ENCODE measurements at places on chromosomes 1 and 21. TPM values are rescaled to one million over a fixed set of nuclear protein-coding genes. Genes with fewer than 3 reads are reported as not detected.

DNA sequence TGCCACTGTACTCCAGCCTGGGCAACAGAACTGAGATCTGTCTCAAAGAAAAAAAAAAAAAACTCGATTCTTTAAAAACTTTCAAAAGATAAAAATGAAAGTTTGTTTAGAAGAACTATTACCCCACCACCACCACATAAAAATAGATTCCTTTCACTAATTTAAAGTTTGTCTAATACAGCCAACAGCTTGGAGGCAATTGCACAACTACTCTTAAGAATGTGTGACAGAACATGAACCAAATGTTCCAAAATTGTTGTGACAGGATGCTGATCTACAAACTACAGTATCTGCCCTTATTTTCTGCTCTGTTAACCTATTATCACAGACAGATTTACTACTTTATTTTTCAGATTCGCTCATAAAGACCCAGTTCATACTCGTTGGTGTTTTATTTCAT, 5.5 kb upstream of the TGFBR3 start:
- no peaks in the 10 kb centered on the region for H3K27me3 ChIP-seq
- peak overlapping the region; percentile 12 for H3K27ac ChIP-seq
- DNase-seq = peak; percentile 19
- H3K36me3 ChIP-seq = no peaks in the 10 kb centered on the region
- H3K4me1 ChIP-seq = peaks cover 9% of the 10 kb centered on the region

CD2 gene
- total RNA-seq = not detected

RHCE gene
- 0.57 TPM for total RNA-seq

GRCh38 chr1:98188774-98189173, 267.9 kb upstream of the DPYD start:
- no peaks in the 10 kb centered on the region for H3K4me1 ChIP-seq
- no peak for DNase-seq
- H3K36me3 ChIP-seq = no peaks in the 10 kb centered on the region
- H3K27ac ChIP-seq = no peak overlapping the region
- no peaks in the 10 kb centered on the region for H3K27me3 ChIP-seq
- H3K4me3 ChIP-seq = no peak overlapping the region

- H3K4me3 ChIP-seq = no peak overlapping the region
- no peaks in the 10 kb centered on the region for H3K27me3 ChIP-seq
- no peak for DNase-seq
- no peaks in the 10 kb centered on the region for H3K36me3 ChIP-seq
These were observed 158.5 kb upstream of the PRMT6 start for GRCh38 chr1:106897976-106898375.

DNA sequence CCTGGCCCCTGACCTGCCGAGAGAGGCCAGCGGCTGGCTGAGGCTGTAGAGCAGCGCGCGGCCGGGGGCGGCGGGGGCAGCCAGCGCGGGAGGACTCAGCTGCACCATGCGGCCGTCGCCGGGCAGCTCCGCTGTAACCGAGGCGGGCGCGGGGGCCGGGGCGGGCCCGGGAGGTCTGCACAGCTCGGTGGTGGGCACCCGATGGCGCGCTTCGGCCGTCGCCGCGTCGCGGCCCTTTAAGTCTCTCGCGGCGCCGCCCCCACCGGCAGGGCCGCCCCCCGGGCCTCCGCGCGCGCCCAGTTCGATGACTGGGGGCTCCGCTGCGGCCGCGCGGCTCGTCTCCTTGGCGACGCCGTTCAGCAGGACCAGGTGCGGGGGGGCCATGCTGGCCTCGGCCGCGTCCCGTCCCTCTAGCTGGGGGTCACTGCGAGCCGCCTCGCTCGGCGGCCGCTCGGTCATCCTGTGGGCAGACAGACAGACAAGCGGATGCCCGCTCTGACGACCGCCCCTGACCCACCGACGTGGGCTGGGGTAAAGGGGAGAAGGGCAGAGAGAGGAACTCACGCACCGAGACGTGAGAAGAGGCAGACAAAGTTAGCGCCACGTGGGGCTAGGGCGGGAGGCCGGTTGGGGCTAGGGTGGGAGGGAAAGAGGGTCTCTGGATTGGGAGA, 6.5 kb downstream of the TAL1 start:
- H3K27ac ChIP-seq = no peak overlapping the region
- H3K4me3 ChIP-seq = peak overlapping the region; percentile 31
- H3K4me1 ChIP-seq = peaks cover 4% of the 10 kb centered on the region

SERPINC1 gene
- not detected for total RNA-seq

TMIGD3 gene
- total RNA-seq = not detected

GRCh38 chr1:97608272-97608671, 312.6 kb downstream of the DPYD start:
- H3K27ac ChIP-seq = no peak overlapping the region
- no peaks in the 10 kb centered on the region for H3K27me3 ChIP-seq
- DNase-seq = no peak
- peaks cover 15% of the 10 kb centered on the region for H3K4me1 ChIP-seq
- no peak overlapping the region for H3K4me3 ChIP-seq
- H3K36me3 ChIP-seq = no peaks in the 10 kb centered on the region

- no peaks in the 10 kb centered on the region for H3K4me1 ChIP-seq
- H3K27ac ChIP-seq = no peak overlapping the region
- no peak for DNase-seq
- no peak overlapping the region for H3K4me3 ChIP-seq
These were observed 48.2 kb downstream of the RPAP2 start for GRCh38 chr1:92346866-92347640.

AMY1B gene
- total RNA-seq = not detected

GRCh38 chr1:215986401-215986800, 419.3 kb downstream of the KCTD3 start:
- DNase-seq = no peak
- H3K4me1 ChIP-seq = no peaks in the 10 kb centered on the region
- H3K36me3 ChIP-seq = no peaks in the 10 kb centered on the region
- no peak overlapping the region for H3K4me3 ChIP-seq

- H3K4me1 ChIP-seq = peaks cover 17% of the 10 kb centered on the region
- DNase-seq = peak; percentile 57
- H3K27me3 ChIP-seq = no peaks in the 10 kb centered on the region
- no peaks in the 10 kb centered on the region for H3K36me3 ChIP-seq
- no peak overlapping the region for H3K4me3 ChIP-seq
These were observed 18.6 kb upstream of the PAX7 start for GRCh38 chr1:18612073-18612472.

DNA sequence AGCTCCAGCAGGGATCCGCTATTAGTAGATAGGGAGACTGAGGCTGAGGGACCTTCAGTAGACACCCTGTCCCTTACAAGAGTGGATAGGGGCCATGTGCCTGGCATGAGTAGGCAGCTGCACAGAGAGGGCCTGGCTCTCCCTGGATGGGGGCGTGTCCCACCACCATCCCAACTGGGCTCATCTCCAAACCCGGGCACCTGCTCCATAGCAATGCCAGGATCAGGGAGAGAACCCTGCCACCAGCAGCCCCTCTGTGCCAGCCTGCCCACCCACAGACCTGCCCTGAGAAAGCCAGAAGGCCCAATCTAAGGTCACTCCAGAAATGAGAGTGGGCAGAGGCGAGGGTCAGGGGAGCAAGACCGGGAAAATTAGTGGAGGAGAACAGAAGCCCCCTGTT, 121.3 kb downstream of the GRIK3 start:
- no peaks in the 10 kb centered on the region for H3K27me3 ChIP-seq
- H3K4me3 ChIP-seq = no peak overlapping the region
- H3K36me3 ChIP-seq = no peaks in the 10 kb centered on the region
- no peak overlapping the region for H3K27ac ChIP-seq
- H3K4me1 ChIP-seq = no peaks in the 10 kb centered on the region

KCNJ10 gene
- not detected for total RNA-seq

CCDC30 gene
- total RNA-seq = 7.7 TPM

- no peak overlapping the region for H3K27ac ChIP-seq
- no peaks in the 10 kb centered on the region for H3K36me3 ChIP-seq
- no peaks in the 10 kb centered on the region for H3K27me3 ChIP-seq
- peak; percentile 16 for DNase-seq
- no peaks in the 10 kb centered on the region for H3K4me1 ChIP-seq
These were observed 19.5 kb upstream of the SUCO start for GRCh38 chr1:172513479-172513878.

DNA sequence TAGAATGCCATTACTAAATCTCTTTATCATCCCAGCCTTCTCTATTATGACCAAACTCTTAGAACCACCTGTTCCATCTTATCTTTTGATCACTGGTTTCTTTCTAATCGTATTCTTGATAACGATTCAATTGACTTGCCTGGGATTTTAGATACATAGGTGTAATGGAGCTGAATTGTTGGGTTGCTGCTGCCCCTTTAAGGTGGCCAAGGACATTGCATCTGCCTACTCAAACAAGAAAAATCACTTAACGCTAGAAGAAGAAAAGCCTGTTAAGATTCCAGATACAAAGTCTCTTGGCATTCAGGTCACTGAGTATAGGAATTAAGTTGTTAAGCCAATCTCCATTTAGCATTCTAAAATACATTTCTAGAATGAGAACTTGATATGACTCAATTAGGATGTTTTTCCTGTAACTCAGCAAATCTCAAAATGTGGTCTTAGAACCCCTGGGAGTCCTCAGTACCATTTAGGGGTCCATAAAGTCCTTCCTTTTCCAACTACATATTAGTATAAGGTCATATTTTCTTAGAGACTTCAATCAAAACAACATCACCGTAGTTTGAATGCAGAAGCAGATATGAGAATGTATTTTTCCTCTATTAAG, 12.4 kb downstream of the NEXN start:
- no peaks in the 10 kb centered on the region for H3K27me3 ChIP-seq
- H3K36me3 ChIP-seq = no peaks in the 10 kb centered on the region
- no peak overlapping the region for H3K4me3 ChIP-seq
- H3K27ac ChIP-seq = no peak overlapping the region
- H3K4me1 ChIP-seq = no peaks in the 10 kb centered on the region
- DNase-seq = peak; percentile 72

TRPM2 gene
- total RNA-seq = 0.21 TPM

GRCh38 chr1:6039031-6039430, 6.7 kb upstream of the KCNAB2 start:
- DNase-seq = no peak
- peaks cover 20% of the 10 kb centered on the region for H3K4me1 ChIP-seq
- H3K27me3 ChIP-seq = peaks cover 7% of the 10 kb centered on the region
- H3K36me3 ChIP-seq = no peaks in the 10 kb centered on the region
- H3K4me3 ChIP-seq = no peak overlapping the region

GRCh38 chr1:171134204-171134923, 43.7 kb downstream of the FMO3 start:
- H3K27me3 ChIP-seq = no peaks in the 10 kb centered on the region
- no peaks in the 10 kb centered on the region for H3K36me3 ChIP-seq
- no peaks in the 10 kb centered on the region for H3K4me1 ChIP-seq
- peak; percentile 8 for DNase-seq
- H3K4me3 ChIP-seq = no peak overlapping the region
- no peak overlapping the region for H3K27ac ChIP-seq

OR10J1 gene
- total RNA-seq = not detected

DNA sequence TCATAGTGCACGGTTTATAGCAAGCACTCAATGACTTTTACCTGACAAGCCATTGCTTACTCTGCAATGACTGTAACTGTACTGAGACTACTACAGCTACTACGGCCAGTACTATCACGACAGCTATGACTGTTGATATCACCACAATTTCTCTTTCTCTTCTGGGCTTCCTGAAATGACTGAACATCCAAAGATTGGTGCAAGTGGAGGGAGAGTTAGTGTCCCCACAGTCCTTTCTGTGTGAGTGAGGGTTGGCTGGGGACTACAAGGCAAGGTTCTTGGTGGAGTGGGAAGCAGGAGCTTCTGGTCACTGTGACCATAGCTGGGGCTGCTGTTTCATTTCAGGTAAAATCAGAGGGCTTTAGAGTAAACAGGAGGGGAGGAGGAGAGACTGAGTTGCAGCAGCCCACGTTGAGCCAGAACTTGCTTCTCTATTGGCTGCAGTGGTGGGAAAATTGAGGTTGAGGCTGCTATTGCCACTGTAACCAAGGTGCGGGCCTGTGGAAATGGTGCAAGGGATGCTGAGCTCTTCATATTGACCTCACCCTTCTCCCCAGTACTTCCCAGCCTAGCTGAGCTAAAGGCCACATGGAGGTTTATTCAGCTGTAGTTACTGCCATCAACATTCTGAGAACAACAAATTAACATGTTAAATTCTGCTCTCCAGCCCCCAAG, 14.1 kb upstream of the IL10 start:
- no peak overlapping the region for H3K4me3 ChIP-seq
- no peak for DNase-seq
- H3K27ac ChIP-seq = no peak overlapping the region
- no peaks in the 10 kb centered on the region for H3K4me1 ChIP-seq

GRCh38 chr1:64745986-64746940, 1.4 kb downstream of the RAVER2 start:
- peak overlapping the region; percentile 98 for H3K4me3 ChIP-seq
- H3K27ac ChIP-seq = peak overlapping the region; percentile 93
- peak; percentile 57 for DNase-seq

FABP3 gene
- total RNA-seq = 0.66 TPM

GRCh38 chr1:41673806-41674205, 189.3 kb upstream of the EDN2 start:
- H3K36me3 ChIP-seq = no peaks in the 10 kb centered on the region
- peaks cover 3% of the 10 kb centered on the region for H3K4me1 ChIP-seq
- H3K4me3 ChIP-seq = no peak overlapping the region
- H3K27me3 ChIP-seq = no peaks in the 10 kb centered on the region
- no peak overlapping the region for H3K27ac ChIP-seq

S100B gene
- total RNA-seq = not detected

GRCh38 chr1:101238031-101238628, 1.3 kb downstream of the S1PR1 start:
- H3K4me3 ChIP-seq = peak overlapping the region; percentile 54
- H3K27ac ChIP-seq = no peak overlapping the region
- no peak for DNase-seq
- H3K27me3 ChIP-seq = no peaks in the 10 kb centered on the region
- peaks cover 12% of the 10 kb centered on the region for H3K4me1 ChIP-seq

- no peaks in the 10 kb centered on the region for H3K36me3 ChIP-seq
- no peak overlapping the region for H3K27ac ChIP-seq
- H3K4me1 ChIP-seq = no peaks in the 10 kb centered on the region
- no peak for DNase-seq
- H3K27me3 ChIP-seq = peaks cover 3% of the 10 kb centered on the region
These were observed 249.7 kb upstream of the RUNX1 start for GRCh38 chr21:35298757-35299156.

OR1C1 gene
- total RNA-seq = not detected

DNA sequence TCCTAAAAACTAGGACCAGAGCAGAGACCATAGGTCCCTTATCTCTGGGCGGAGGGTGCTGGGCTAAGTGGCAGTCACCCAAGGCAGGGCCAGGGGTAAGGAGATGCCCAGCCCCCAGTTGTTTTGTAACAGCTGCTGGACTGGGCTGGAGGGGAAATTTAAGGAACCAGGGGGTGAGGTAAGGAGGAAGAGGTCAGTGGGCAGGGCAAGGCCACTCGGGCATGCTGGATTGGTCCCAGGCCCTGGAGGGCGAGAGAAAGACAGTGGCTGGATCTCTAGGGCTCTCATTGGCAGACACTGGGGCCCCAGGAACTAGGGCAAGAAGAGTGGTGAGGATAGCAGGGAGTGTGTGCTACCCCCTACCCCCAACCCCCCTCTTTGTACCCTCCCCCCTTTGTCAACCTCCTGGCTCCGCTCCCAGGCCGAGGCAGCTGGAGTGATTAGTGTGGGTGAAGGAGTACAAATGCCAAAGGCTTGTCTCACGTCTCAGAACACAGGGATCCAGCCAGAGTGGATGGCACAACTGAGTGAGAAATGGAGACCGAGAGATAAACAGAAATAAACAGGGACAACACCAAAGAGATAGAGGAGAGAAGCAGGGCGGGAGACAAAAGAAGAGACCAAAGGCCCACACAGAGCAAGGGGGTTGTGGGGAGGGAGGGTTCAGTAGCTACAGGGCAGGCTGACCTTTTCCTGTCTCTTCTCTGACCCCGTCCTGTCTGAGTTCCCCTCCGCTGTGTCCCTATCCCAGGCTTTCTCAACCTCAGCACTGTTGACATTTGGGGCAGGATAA, 20.5 kb upstream of the THRAP3 start:
- no peaks in the 10 kb centered on the region for H3K36me3 ChIP-seq
- no peak overlapping the region for H3K27ac ChIP-seq
- H3K4me3 ChIP-seq = no peak overlapping the region

SMG7 gene
- total RNA-seq = 90.7 TPM

SELE gene
- total RNA-seq = not detected

ERG gene
- total RNA-seq = not detected
